ENCODE measurements at places on chromosomes 11 and 22.

DNA sequence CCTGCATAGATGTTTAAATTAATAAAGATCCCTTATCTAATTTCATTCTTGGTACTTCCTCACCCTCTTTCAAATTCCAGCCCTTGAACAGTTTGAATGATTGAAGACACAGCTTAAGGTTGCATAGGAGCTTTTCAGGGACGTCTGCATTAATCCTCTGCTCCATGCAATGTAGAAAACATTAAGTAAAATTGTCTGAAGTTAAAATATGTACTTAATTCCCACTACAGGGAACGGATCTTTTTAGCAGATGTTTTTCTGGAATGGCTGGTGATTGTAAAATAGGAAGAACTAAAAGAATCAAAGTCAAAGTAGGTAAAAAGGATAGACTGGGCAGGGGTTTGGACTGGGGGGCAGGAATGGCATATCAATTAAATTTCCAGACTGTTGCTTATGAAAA lies 58.9 kb downstream of the ABTB2 start:
- no peak for DNase-seq

- DNase-seq = no peak
Measured at GRCh38 chr11:22666688-22667439, 453 bp downstream of the GAS2 start.

DNA sequence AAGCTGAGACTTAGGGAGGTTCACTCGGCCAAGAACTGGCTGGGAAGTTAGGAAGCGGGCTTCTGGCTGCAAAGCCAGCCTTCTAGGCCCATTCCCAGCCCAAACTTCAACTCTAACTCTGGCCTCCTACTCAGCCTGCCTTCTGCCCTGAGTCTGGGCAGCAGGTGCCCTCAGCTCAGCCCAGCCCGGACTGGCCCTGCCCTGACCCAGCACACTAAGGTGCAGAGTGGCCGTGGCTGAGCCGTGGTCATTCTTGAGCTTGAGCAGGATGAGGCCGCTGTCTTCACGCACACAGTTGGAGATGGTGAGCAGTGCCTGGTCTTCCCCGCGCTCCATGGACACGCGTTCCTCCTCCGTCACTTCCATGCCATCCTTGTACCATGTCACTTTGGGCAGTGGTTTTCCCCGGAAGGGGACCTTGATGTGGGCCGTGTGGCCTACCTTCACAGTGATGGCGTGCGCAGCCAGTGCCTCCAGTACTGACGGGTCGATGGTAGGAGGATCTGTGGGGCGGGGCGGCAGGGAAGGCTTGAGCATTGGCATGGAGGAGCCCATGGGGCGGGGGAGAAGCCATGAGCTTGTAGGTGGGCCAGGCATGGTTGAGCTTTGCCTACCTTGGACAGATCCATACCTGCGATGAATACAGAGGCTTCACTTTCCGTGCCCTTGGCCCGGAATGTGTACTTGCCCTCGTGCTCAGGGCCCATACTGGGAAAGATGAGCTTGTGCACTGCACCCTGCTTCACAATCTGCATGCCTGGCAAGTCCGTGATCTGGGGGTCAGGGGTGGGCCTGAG lies 12.1 kb downstream of the IGSF22 start:
- DNase-seq = no peak

GRCh38 chr11:68460741-68461574 lies at the start of gene PPP6R3:
PPP6R3 (plus strand) TSS chr11:68460752; CDS start chr11:68537665, 76,913 bp downstream.
- no peak for DNase-seq

GRCh38 chr22:44274918-44275630 lies 37.7 kb downstream of the SHISAL1 start:
- DNase-seq = no peak

DNA sequence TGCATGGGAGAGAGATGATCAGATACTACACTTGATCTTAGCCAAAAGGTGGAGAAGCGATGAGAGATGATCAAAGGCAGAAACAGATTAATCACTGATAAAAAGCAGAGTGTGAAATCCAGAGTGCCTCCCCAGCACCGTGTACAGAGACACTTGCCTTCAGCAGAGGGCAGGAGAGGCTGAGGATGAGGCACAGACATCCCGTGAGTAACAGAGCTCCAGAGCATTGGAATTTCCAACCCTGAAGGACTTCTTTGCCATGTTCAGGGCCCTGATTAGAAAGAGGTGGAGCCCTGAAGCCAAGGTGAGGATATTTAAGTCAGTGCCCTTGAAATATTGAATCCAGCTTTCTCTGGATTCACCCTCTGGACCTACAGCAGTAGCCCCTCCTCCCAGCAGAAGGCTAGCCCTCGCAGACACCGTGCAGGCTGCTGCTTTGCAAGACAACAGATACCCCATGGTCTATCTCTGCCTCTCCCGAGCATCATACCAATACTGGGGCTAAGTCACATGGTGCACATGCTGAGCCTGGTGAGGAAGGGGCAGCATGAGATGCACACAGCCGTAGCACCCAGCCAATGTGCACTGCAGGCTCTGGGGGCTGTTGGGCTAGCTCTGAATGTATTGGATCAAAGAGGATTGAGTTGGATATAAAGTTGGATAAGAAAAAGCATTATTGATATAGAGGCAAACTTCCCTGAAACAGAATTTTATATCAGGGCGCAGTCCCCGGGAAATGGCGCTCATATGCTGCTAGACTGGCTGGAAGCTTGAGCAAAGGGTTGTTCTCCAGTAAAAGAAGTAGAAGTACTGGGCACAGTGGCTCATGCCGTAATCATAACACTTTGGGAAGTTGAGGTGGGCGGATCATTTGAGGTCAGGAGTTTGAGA lies 200.3 kb upstream of the B3GAT1 start:
- DNase-seq = no peak

GRCh38 chr11:134642206-134642605 lies 230.2 kb upstream of the B3GAT1 start:
- DNase-seq = no peak

GRCh38 chr11:2369896-2370295 lies 7.2 kb upstream of the CD81 start:
- no peak for DNase-seq

DNA sequence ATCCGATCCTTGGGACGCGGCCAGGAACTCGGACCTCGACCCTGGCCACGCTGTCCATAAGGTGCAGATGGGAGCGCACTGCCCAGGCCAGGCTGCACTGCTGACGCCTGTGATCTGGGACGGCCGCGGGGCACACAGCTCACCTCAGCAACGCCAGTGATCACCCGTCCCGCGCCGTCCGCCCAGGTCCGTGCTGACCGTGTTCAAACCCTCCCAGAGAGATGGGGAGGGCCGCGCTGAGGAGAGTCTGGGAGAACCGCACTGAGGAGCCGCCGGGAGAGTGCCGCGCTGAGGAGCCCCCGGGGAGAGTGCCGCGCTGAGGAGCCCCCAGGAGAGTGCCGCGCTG lies 636 bp downstream of the KCNQ1OT1 start:
- DNase-seq = no peak

- DNase-seq = no peak
Measured at GRCh38 chr11:120752668-120753067, 241.1 kb downstream of the GRIK4 start.

- no peak for DNase-seq
Measured at GRCh38 chr11:10608584-10608983, 40.1 kb upstream of the LYVE1 start.

- no peak for DNase-seq
Measured at GRCh38 chr11:121649798-121650197, 197.0 kb upstream of the SORL1-AS1 start.

DNA sequence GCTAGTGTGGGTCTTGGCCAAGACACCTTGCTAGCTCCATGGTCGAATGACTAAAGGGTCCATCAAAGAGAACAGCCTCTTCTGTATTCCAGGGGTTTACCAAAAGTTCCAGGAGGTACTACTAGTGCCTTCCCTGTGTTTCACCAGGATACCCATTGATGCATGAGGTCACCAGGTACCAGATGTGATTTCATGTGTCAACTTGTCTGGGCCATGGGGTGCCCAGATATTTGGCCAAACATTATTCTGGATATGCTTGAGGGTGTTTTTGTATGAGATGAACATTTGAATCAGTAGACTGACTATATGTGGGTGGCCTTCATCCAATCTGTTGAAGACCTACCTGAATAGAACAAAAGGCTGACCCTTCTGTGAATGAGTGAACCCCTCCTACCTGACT lies 92.8 kb downstream of the GALNT18 start:
- no peak for DNase-seq

DNA sequence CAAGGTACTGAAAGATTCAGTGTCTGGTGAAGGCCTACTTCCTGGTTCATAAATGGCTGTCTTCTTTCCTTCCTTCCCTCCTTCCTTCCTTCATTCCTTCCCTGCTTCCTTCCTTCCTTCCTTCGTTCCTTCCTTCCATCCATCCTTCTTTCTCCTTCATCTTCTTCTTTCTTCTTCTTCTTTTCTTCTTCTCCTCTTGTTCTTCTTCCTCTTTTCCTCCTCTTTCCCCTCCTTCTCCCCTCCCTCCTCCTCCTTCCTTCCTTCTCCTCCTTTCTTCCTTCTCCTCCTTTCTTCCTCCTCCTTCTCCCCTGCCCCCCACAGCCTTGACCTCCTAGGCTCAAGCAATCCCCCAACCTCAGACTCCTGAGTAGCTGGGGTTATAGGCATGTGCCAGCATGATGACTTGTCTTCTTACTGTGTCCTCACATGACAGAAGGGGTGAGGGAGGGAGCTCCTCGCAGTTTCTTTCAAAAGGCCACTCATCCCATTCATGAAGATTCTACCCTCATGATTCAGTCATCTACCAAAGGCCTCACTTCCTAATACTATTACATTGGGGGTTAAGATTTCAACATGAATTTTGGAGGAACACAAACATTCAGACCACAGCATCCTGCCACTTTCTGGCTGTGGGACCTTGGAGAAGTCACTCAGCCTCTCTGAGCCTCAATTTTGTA lies 22.6 kb upstream of the CCDC134 start:
- no peak for DNase-seq

DNA sequence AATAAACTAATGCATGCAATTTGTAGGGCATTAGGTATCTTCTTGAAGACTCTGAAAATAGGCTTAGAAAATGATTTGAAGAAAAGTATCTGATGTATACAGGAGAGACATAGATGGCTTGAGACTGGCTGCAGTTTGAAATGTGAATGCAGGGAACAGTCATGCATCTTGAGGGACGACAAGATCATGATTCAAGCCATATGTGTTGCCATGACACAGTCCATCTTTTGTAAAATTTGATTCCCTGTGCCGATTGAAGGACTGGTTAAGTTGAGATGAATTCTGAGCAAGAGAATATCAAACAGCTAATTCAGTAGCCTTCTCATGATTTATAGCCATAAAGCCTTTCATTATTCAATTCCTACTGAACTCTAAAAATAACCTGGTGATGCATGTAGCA lies 231.6 kb downstream of the CASP12 start:
- no peak for DNase-seq

DNA sequence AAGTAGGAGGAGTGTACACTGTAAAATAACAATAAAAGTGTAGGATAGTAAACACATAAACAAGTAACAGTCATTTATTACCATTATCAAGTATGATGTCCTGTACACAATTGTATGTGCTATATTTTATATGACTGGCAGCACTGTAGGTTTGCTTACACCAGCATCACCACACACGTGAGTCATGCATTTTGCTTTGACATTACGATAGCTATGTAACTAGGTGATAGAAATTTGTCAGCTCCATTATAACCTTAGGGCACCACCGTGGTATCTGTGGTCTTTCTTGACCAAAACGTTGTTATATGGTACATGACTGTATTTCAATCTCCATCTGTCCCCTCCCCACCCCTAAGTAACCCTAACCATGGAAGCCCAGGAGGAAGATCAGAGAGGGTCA lies 1.1 kb downstream of the DNAL4 start:
- peak; percentile 14 for DNase-seq

DNA sequence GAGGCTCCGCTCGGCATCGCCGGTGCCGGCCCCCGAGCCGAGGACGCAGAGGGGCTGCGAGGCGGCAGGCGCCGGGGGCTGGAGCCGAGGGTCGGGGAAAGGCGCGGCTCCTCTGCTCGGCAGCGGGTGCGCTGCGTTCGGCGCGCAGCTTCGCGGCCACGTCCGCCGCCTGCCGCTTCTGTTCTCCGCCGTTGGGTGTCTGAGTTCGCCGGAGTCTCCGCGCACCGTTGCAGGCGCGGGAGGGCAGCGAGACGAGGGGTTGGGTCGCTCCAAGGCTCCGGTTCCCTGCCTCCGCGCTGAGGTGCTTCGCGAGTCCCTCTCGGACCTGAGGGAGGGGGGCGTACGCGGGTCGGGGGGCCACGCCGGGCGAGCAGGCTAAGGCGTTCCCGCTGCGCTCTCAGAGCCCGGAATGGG lies 347 bp downstream of the MN1 start:
- DNase-seq = no peak

GRCh38 chr11:106879029-106879428 lies 139.2 kb downstream of the GUCY1A2 start:
- DNase-seq = no peak

GRCh38 chr11:57071829-57072228 lies 83.1 kb downstream of the OR5AK2 start:
- no peak for DNase-seq

DNA sequence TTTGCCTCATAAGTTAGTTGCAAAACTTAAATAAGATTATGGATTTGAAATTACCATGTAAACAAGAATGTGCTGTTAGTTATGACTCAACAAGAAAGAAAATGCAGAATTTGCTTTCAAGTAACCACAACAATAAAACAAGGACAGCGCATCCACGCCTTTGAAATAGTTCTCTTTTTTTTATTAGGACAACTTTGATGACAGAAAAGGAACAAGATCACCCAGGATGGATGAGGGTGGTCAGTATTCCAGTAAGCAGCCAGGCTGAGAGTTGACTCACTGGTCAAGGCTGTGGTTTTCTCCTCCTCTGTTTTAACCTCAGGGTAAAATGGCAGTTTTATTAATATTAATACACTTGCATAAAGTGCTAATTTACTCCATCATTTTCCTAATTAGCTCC lies 544.4 kb downstream of the OPCML start:
- no peak for DNase-seq

DNA sequence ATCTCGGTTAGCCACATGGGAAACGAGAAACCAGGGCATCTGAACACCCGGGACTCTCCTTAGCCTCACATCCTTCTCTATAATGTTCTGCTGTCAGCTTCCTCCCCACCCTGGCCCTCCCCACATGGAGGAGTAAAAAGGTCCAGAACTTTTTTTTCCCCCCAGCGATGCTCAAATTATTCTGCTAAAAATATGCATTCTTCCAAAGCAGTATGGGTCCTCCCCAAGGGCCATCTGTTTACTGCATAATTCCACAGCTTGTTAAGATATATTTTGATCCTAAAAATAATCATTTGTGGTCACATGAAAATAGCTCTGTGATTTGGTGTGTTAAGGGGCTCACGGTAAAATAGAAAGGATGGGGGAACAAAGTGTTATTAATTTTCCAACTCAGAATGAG lies 281.5 kb upstream of the NARS2 start:
- DNase-seq = no peak
